ENCODE measurements at places on chromosomes 4 and X.

- no peak for DNase-seq
These were observed 37.2 kb upstream of the TMEM131L start for GRCh38 chr4:153428941-153429475.

- DNase-seq, result no peak
These were observed 480.7 kb downstream of the GRXCR1 start for GRCh38 chr4:43373201-43373600.

- DNase-seq, result no peak
These were observed 1718.8 kb upstream of the PCDH10 start for GRCh38 chr4:131430302-131430701.

DNA sequence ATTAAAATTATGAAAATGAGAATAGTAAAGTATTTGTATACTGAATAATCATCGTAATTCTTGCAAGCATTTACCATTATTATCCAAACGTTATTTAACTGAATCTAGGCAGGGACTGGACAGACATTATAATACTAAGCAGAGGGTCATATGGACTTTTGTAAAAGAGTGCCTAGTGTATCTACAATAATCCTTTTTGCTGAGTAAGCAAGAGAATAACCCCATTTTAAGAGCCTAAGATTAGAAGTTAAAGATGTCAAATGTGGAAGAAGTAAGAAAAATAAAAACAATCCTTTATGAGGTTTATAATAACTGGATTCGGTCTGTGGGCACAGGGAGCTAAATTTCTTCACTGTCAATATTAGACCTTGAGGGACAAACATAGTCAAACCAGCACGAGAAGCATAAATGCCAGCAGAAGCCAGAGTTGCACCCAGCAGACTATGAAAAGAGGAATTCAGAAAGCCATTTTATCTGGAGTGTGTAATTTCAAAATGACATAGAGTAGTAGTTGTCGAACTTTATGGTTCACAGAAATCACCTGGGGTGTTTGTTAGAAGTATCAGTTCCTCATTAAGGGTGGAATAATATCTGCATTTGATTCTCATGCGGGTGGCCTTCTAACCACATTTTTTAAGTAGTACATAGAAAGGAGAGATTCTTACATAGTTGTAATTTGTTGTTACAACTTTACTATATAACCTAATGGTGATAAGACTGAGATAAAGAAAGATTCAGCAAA, 39.7 kb upstream of the DCLK2 start:
- DNase-seq, result no peak

DNA sequence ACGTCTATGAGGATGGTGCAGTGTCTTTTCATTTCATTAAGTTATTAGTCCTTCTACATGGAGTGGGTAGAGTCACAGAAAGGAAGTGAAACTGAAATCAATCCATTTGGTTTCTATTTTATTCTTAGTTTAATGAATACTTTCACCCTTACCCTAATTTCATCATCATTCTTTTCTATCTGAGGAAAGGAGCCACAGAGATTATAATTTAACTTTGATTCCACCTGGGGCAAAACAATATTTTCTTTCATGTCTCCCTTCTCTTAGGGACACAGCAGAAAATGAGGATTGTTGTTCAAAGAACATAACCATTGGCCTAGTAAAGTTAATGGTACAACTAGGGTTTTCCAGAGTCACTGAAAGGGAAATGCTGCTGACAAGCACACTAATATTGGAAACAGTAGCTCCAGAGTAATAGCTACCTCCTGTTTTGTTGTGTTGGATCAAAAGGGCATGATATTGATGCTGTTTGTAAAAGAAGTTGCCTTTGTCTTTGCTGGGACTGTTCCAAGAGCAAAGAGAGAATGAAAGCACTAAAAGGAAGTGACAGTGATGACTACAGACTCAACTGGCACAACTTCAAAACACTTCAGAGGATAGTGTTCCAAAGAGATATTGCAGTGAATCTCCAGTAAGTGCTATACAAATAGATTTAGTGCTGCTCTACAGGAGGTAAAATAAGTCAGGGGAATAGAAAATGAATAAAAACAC, 247.1 kb upstream of the PITX2 start:
- DNase-seq, result peak; percentile 77

- no peak for DNase-seq
These were observed 8.3 kb downstream of the PRRG1 start for GRCh38 chrX:37357436-37357835.

DNA sequence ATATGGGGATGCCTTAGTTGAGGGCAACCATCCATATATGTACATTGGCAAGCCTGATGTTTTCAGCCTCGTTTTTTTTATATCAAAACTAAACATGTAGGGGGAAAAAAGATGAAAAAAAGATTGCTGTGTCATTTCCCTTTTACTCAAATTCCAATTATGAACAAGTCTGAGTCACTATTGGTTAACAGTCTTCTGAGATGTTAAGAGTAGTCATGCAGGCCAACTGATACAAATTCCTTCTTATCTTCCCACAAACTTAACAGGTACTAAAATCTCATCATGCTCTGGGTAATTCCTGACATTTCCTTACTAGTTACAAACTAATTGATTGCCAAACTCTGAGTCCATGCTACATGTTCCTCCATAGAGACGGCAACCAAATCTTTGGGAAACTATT, 222.1 kb downstream of the FRMPD4 start:
- peak; percentile 75 for DNase-seq

DNA sequence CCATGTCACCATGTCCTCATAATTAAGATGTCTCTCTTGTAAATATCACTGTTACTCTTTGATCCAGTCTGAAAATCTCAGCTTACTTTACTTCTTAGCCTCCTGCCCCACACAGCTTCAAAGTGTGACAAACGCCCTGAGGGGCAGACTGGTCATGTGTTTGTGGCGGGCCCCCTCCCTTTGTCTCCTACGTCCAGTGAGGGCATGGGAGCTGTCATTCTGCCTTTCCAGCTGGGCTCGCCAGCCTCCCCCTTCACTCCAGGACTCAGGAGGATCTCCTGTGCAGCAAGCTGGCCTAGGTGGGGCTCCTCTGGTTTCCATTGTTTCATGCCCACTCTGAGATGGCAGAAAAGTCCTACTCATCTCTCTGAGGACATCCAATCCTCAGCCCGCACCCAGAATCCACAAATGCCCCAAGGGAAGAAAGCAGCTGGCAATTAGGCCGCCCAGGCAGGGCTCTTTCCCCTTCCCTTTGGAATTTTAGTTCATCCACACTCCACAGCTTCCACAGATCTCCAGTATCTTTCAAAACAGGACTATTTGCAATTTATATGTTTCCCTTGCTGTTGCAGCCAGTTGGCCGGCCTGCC, 86.4 kb upstream of the C4orf50 start:
- no peak for DNase-seq

DNA sequence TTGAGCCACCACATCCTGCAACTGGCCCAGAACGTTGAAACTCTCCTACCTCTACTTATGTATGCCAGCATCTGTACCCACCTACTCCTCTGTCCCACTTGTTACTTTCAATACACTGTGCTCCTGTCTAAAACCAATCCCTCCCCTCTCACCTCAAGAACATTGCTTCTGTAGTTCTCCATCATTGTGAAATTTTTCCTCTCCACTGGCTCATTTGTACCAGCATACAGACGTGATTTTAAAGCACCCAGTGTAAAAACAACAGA, 25.5 kb upstream of the USO1 start:
- DNase-seq, result no peak

- DNase-seq, result no peak
These were observed 213.3 kb upstream of the MAB21L2 start for GRCh38 chr4:150368667-150369066.

DNA sequence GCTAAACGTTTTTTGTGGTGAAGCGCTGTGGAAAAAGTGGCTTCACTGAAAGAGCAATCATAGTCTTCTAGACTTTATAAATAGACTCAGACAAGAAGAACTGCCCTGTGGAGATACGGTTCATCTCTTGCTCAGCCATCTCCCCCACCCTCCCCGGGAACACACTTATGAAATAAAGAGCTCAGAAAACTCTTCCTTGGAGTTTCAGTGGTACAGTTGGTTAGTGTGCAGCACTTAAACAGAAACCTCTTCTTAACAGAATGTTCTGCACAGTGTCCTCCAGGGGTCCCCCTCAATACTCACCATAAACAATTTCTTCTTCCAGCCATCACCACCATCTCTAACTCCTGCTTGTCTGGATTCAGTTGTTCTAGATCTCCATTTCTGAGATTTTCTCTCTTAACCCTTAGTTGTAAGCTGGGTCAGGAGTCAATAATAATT, 313.0 kb downstream of the ARHGAP10 start:
- DNase-seq, result no peak

- DNase-seq, result peak; percentile 97
These were observed 186.4 kb upstream of the GALNT7 start for GRCh38 chr4:172982151-172982590.

DNA sequence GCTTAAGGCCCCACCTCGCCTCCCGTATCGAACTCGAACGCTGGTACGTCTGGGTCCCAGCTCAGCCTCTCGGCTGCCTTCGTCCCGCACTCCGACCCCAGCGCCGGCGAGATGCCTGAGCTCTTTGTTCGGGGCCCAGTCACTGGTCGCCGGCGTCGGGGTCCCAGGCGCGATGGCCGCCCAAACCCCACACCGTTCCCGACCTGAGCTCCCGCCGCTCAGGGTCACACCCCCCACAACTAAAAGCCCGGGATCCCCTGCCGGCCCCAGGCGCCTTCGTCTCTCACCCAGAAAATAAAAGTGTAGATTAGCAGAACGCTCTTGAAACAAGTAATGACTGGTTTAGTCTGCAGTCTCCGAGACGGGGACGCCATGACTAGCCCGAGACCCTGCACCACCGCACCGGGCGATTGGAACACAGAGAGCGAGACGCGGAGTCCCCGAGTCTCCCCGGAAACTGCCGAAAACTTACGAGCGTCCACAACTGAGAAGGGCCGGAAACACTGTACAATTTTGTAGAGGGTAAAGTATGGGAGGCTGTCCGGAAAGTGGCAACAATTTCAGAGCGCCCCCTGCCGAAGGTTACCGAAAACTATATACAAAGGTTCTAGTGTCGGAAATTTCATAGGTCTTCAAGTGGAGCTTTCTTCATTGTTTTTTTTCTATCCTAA, at the start of gene TSPAN6:
Gene TSPAN6 (minus strand): TSS at position 486 of the 671 bp plus-strand sequence. CDS start 112 bp downstream, at position 374.
- peak; percentile 86 for DNase-seq

- peak; percentile 42 for DNase-seq
These were observed 3.7 kb upstream of the RAB9A start for GRCh38 chrX:13685126-13685763.

DNA sequence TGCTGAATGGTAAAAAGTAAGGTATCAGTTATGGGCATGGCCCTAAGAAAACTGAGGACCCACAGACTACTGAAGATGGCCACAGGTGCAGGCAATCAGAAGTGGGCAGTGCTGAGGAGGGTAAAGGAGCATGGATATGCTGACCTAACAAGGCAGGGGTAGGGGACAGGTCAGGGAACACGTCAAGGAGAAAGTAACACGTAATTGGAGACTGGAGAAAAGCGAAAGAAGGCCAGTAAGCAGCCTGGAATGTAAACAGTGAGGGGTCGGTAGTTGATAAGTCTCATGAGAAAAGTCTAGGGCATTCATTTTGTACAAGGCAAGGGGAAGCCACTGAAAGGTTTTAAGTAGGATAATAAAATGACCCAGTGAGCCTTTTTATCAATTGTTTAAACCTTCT, 153.3 kb downstream of the PRDM5 start:
- peak; percentile 75 for DNase-seq

DNA sequence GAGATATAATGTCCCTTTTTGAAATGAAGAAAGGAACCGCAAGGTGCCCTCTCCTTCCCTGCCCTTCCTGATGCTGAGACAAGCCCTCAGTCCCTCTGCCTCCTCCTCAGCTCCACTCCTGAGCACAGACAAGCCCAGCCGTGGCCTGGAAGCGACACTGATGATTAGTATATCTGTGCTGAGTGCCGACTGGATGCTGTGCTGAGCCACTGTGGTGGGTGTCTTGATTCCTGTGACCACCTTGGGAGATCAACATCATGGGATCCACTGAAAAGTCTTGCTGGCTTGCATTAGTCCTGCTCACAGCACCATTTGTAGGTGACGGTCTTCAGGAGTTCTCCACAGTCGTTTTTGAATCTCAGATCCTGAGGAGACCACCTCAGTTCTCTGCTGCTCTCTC, 59.5 kb upstream of the HGFAC start:
- DNase-seq, result no peak

DNA sequence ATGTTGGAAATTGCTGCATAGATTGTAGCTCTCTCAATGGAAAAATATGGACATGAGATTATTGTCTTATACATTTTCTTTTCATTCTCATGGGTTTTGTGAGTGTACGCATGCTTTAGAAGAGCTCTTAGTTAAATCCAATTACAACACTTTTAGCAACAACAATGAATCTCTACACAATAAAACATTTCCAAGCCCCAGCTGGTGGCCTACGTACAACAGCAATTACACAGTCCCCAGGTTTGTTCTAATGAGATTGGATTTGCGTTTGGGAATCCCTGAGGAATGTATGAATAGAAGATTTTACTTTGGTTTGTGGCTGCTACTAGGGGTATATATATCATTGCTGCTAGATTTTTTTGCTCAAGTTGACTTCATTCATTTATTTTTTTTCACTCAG, 98.6 kb downstream of the FHDC1 start:
- no peak for DNase-seq

DNA sequence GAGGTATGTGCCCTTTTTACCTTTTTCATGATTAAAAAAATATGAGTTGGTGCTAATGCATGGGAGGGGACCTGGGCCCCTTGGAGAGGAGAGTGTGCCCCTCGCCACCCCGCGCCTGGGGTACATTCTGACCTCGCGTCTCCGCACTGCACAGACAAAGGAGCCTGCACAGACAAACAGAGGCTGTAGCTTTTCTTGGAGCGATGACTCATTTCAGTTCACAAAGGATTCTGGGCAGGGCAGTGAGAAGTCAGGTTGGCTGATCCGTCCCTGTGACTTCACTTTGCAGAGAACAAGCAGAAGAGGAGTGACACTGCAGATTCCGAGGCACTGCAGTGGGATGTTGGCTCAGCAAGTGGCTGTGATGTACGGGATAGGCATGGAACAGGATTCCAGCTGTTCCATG, 82.9 kb downstream of the STOX2 start:
- peak; percentile 89 for DNase-seq

DNA sequence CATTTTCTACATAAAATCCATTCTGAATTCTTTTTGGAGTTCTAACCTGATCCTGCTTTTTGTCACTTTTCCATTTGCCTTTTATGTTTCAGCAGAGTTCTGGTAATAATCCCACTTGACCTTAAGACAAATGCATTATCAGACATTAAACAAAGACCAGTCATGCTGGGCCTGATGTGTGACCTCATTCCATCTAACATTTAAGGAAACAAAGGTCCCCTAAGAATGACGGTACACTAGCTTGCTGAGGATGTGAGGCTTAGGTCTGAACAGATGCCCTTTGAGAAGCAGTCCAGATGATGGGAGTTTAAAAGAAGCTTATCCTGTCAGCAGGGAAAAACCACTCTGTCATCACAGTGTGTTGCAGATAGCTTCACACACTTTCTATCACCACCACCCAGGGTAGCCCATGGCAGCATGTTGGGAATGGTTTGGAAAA, 38.1 kb upstream of the PDE5A start:
- DNase-seq, result no peak

DNA sequence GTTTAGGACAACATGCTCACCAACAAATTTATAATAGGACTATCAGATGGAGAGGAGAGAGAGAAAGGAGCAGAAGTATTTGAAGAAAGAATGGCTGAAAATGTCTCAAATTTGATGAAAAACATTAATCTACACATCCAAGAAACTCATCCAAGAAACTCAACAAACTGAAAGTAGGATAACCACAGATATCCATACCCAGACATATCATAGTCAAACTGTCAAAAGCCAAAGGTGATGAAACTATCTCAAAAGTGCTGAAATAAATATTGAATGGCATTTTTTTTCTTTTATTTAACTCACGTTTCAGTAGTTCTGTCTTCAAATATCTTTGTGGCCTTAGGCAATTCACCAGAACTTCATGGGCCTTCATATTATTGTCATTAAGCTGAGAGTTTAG, 116.2 kb downstream of the TBC1D19 start:
- DNase-seq, result no peak

- no peak for DNase-seq
These were observed 101.7 kb upstream of the SOD3 start for GRCh38 chr4:24693636-24694035.
